Fibroblast of skin of left biceps (primary cell): ENCODE measurements at places on chromosomes 13 and 19.

GRCh38 chr19:10230861-10231611, at the start of gene S1PR2:
Gene S1PR2, minus strand, starts transcription at chr19:10231331. Its CDS starts 6,426 bp downstream, at chr19:10224905.
- DNase-seq = peak; percentile 47

- DNase-seq = peak; percentile 25
Measured at GRCh38 chr13:21106089-21106488, 44.7 kb upstream of the LATS2 start.

- DNase-seq = no peak
Measured at GRCh38 chr13:28204043-28204442, 65.7 kb downstream of the PAN3 start.

DNA sequence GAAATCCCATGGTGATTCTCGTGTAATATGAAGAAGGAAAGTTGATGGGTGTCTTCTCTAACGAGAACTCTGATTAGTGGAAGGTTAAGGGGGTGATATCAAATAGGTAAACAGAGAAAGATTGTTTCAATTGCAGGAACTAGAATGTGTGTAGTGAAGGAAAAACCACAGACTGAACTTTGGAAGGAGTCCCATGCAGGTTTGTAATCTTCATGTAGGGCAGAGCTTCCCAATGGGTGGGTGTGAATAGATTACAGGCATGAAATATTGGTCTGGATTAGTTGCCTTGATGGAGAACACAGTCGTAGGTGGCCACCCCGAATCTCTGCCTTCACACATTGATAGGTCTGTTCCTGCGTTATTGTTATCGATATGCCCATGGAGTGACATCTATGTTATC, 295.5 kb downstream of the KCNRG start:
- DNase-seq = no peak

DNA sequence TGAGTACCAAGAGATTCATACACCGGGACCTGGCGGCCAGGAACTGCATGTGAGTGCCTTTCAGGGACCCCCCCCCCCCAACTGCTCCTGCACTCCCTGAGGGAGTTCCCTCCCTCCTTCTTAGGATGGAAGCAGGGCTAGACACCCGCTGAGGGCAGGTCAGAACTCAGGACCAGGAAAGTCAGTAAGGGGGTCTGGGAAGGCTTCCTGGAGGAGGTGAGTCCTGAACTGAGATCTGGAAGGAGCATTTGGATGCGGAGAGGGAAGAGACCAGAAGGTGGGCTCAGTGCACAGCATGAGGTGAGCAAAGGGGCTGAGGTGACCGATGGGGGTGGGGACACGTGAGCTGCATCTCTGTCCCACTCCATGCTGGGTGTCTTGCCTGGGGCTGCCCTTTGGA, 10.5 kb upstream of the HNRNPUL1 start:
- DNase-seq = no peak

- no peak for DNase-seq
Measured at GRCh38 chr19:55459950-55460657, 1.3 kb downstream of the ISOC2 start.

DNA sequence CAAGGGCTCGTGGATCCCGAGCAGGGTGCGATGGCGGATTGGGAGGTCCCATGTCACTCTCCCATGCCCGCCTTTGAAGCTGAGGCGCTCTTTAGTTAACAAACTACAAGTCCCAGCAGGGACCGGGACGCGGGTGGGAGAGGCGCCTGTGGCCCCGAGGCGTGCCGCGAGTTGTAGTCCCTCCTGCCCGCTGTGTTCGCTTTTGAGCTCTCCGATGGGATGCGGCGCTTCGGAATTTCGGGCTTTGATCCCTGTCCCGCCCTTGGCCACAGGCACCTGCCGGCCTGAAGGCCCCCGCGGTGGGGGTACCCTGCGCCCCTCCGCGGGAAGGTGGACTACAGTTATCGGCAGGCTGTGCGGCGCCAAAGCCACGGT, 11.0 kb downstream of the CYTH2 start:
- DNase-seq = no peak

- no peak for DNase-seq
Measured at GRCh38 chr19:17281391-17282304, at the start of gene ANKLE1. Gene ANKLE1, plus strand, starts transcription at chr19:17281901. Its CDS starts 20 bp downstream, at chr19:17281921.

- DNase-seq = no peak
Measured at GRCh38 chr13:23654111-23655110, 84.2 kb downstream of the TNFRSF19 start.

DNA sequence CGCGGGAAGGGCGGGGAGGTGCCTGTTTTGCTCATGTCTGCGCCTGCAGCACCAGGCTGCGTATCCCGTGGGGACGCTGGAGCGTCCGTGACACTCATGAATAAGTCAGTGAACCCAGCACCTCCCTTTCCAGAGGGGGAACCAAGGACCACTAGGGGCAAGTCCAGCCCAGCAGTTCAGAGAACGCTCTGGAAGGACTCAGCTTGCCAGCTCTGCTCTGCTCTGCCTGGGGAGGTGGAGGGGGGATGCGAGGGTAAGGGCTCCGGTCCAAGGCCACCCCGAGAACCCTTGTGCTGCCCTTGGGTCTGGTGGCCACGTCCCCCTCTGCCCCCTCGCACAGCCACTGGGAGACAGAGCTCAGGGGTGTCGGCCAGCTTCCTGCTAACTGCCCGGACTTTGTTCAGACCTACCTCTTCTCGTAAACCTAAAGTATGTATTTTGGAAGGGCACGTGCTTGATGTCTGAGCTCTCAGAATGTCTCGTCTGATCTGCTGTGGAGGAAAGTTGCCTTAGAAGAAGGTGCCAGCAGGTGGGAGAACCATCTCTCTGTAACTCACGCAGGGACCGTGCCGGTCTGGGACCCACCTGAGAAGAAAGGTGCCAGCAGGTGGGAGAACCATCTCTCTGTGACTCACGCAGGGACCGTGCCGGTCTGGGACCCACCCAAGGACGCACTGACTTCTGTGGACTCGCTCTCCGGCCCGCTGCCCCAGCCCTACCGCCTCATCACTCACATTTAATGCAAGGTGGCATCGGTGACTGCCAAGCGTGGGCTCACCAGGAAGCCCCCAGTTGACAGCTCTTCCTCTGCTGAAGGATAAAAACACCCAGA, 34.1 kb downstream of the TMEM255B start:
- DNase-seq = no peak

GRCh38 chr19:45478454-45479238, 10.8 kb downstream of the FOSB start:
- peak; percentile 87 for DNase-seq

DNA sequence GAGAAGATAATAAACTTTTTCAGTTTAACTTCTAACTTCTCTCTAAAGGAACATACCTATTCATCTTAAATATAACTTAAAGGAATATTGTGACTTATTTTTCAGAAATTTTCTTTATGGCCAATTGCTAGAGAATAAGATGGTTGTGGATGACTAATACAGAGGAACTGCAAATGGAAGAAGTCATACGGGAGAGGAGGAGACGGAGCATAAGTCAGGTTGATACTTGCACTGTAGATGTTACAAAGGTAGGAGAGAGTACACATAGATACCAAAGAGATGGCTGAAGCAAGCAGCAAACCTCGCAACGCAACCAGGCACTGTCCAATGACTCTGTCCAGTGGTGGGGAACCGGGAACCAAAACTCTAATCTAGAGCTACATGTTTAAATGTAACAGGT, 963.4 kb downstream of the PCDH9 start:
- no peak for DNase-seq

DNA sequence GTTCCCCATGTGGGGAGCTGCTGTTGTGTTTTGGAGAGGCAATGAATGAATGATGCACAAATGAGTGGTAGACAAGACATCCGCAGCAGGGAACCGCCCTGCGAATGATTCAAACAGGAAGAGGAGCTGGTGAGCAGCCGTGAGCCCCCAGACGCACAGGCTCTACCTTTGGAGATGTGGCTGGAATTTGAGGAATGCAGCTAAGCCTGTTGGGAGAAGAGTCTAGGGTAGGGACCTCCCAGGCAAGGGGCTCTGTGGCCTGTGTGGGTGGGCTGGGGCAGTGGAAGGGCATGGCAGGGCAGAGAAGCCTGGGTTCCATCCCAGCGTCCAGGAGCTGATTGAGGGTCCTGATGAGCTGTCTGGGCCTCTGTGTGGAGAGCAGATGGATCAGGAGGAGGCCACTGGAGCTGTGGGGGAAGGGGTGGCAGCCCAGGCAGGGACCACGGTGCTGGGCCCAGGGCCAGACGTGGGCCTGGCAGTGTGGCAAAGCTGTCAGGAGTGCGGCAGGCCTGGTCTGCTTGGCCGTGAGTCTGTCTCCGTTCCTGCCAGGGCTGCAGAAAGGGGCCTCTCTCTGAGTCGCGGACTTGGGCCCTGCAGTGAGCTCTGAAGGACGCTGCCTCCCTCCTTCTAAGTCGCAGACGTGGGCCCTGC, 41.8 kb upstream of the DCUN1D2 start:
- DNase-seq = no peak

DNA sequence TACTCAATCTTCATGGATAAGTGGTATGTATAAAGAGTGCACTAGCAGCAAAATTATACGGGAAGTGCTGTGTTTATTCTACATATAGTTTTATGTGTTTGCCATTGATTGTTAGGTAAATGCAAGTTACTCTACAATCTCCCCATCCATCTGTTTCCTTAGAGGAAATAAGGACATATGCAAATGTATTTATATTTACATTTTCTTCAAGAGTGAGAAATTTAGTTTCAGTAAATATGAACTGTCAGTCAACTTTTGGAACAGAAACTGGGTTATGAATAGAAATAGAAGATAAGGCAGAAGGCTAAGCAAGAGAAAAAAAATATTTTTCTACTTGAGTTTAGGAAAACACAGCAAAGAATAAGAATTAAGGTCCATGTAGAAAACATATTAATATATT, 176.1 kb upstream of the KLHL1 start:
- DNase-seq = no peak

GRCh38 chr19:10135551-10136334, 16.0 kb upstream of the EIF3G start:
- no peak for DNase-seq

- DNase-seq = no peak
Measured at GRCh38 chr19:11079999-11080398, 9.3 kb upstream of the LDLR start.

- DNase-seq = no peak
Measured at GRCh38 chr19:18717601-18718000, 34.1 kb downstream of the CRTC1 start.

- peak; percentile 73 for DNase-seq
Measured at GRCh38 chr19:10502524-10503001, 593 bp downstream of the KEAP1 start.

- DNase-seq = no peak
Measured at GRCh38 chr19:29485293-29485692, 40.5 kb upstream of the VSTM2B start.

GRCh38 chr19:39951686-39952085, 17.3 kb upstream of the FCGBP start:
- DNase-seq = no peak

- no peak for DNase-seq
Measured at GRCh38 chr19:46630586-46631205, 5.3 kb downstream of the GNG8 start.

- DNase-seq = no peak
Measured at GRCh38 chr13:106835477-106835876, 267.5 kb upstream of the ARGLU1 start.

GRCh38 chr13:110349239-110349638, 42.2 kb downstream of the COL4A2 start:
- no peak for DNase-seq

- peak; percentile 69 for DNase-seq
Measured at GRCh38 chr19:3365836-3366752, at the start of gene NFIC. Gene NFIC, plus strand, starts transcription at chr19:3366583. Its CDS starts 54 bp downstream, at chr19:3366637.

DNA sequence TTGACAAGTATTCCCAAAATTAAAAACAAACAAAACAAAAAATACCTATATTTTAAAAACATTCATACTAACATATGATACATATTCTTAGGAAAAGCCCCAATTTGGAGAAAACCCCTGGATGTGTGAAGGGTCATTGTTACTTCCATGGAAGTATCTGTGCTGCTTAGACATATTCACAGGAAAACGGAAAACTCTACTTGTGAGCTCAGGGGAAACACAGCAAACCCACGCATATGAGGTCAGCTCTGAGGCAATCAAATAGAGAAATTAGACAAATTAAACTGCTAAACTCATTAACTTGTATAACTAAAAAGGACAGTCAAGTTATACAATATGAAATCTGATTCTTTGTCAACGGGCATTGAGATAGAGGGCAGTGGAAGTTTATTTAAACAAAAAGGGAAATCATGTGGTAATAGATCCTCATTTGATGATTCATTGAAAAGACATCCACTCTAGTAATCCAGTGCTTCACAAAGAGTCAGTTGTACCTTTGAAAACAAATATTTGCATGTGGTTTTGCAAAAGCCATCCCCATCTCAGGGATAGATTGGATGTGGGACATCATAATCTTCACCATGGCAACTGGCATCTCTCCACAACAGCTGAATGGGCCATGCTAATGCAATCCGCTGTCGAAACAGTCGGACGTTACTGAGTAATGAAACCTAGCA, 423.4 kb downstream of the ITGBL1 start:
- no peak for DNase-seq

DNA sequence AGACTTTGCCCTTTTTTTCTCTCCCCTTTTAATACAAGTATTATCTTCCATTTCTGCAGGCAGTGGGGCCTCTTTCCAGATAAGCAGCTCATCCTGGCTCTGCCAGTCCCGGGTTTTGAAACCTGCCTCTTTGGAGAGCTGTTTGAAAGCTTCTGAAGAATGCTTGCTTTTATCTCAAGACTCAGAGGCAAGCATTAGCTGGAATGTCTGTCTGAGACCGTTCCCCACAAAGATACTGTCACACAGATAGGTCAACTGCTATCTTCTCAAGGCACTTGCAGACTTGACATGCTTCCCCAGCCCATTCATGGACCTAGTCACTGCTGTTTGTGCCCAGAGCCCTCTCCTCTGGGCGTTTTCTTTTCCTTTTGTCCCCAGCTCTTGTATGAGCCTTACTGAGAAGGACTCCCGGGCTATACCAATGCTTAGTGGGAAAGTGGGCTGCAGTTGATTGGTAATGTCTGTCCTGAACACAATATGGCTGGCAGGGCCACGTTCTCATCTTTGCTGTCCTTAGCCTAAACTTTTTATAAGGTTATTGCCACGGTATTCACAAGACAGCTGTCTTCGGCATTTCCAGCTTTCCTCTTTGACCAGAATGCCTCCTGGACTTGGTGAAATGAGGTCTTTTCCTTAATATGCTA, 13.4 kb downstream of the SERP2 start:
- no peak for DNase-seq

GRCh38 chr13:56755181-56755935, 385.4 kb upstream of the PRR20A start:
- no peak for DNase-seq

- DNase-seq = no peak
Measured at GRCh38 chr13:43343645-43344044, 320.3 kb downstream of the DNAJC15 start.

DNA sequence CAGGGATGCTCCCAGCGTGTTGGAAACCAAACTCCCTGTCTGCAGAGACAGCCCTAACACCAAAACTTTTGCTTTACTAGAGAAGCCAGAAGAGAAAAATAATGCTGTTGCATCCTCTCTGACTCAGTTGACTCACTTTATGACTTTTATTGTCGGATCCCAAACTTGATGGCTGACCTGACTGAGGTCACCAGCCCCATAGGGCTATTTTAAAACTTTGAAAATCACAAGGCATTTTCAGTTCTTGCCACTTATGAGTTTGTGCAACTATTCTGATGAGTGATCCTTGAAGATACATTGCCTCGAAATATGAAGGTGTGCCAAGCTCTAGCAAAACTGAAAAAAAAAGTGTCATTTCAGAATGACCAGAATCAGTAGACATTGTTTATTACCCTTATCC, 320.2 kb downstream of the DLEU7 start:
- DNase-seq = no peak

- DNase-seq = no peak
Measured at GRCh38 chr13:98921015-98921580, 56.8 kb downstream of the DOCK9 start.

GRCh38 chr19:12867120-12868099, 13.8 kb downstream of the DNASE2 start:
- no peak for DNase-seq

- DNase-seq = no peak
Measured at GRCh38 chr19:3135961-3136683, at the start of gene GNA15. Gene GNA15, plus strand, starts transcription at chr19:3136033. Its CDS starts 418 bp downstream, at chr19:3136451.
